ENCODE measurements at places on chromosomes 3 and 15.

DNA sequence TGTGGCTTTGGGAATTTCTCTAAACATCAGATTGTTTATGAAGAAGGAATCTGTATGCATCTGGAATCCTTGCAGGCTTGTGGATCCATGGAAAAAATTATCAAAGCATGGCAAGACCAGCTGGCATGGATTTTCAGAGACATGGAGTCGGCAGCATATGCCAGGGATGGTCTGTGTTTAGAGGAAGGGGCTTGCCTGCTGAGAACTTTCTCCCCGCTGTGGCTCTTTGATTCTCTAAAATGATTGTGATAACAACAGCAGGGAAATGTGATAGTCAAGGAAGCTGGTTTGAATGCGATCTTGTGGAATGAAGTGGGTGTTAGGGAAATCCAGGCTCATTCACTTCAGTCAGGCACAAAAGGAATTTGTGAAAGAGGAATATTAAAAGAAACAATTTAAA, 245.7 kb upstream of the THRB start:
- no peak for DNase-seq

DNA sequence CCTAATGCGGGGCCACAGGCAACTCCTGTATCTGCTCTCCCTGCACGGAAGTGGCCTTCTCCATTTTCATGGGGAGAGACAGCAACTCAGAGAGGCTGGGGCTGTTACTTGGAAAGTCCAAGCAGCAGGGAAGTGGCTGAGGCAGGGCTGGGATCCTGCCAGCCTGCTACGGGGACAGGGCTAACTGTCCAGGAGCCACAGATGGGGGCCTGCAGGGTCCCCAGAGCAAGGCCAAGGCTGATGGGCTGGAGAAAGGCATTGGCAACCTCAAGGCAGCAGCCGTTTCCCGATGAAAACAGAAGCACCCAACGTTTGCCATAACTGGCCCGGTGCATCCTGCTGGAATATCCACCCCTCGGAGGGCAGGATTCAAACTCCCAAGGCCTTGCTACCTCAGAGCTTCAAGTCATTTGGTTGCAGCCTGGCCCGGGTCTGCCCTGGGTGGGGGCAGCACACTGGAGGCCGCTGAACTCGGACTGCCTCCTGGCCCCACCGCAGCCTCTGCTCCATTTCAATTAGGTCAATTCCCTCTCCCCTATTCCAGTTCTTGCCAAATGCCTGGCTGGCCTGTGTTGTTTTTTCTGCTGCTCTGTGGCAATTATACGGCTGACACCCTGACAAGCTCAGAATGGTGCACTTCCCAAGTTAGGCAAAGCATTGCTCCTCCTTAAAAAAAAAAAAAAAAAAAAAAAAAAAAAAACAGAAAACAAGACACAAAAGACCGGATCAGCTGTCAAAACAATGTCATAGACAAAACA, 143.5 kb downstream of the NUP210 start:
- DNase-seq, result no peak

DNA sequence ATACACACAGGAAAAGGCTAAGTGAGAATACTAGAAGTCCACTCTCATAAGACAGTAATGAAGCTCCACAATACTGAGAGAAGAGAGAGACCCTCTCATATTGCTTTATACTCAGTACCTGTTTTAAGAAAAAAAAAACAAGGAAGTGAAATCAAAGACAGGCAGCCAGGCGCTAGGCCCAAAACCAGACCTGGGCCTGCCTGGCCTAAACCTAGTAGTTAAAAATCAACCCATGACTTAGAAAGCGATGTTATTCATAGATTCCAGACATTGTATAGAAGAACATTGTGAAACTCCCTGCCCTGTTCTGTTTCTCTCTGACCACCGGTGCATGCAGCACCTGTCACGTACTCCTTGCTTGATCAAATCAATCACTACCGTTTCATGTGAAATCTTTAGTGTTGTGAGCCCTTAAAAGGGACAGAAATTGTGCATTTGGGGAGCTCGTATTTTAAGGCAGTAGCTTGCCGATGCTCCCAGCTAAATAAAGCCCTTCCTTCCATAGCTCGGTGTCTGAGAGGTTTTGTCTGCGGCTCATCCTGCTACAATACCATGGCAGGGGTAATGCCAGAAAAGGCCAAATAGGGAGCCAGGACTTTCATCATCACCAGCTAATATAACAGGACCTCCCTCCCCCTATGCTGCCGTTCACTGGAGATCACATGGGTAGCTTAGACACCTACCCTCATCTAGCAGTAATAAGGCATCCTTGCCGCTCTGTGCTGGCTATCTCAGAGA, 1294.1 kb downstream of the NSUN3 start:
- DNase-seq, result no peak

DNA sequence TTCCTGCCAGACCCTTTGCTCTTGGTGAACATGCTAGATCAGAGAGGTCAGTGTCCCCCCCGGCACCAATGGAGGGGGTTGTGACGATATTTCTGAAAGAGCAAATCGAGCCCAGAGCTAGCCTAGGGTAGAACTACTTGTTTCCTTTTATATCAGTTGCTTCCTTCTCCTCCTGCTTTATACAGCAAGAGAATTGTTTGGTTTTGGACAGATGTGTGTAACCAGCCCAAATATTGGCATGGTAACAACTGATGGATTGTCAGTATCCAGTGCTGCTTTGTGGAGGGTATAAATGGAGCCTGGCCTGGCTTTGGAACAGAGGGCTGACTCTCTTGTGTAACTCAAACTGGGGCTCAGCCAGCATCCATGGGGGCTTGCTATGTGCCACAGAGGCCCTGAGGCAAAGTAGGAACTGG, 27.2 kb downstream of the SNX1 start:
- DNase-seq, result no peak

GRCh38 chr3:100972867-100973266, 20.4 kb downstream of the ABI3BP start:
- no peak for DNase-seq

- DNase-seq, result no peak
Observed at GRCh38 chr3:55205990-55206389, 278.1 kb upstream of the LRTM1 start.

- no peak for DNase-seq
Observed at GRCh38 chr15:50814634-50815033, 49.1 kb upstream of the SPPL2A start.

GRCh38 chr15:64324165-64324877, 31.7 kb downstream of the CSNK1G1 start:
- no peak for DNase-seq

GRCh38 chr3:102714567-102714966, 279.8 kb downstream of the ZPLD1 start:
- no peak for DNase-seq

DNA sequence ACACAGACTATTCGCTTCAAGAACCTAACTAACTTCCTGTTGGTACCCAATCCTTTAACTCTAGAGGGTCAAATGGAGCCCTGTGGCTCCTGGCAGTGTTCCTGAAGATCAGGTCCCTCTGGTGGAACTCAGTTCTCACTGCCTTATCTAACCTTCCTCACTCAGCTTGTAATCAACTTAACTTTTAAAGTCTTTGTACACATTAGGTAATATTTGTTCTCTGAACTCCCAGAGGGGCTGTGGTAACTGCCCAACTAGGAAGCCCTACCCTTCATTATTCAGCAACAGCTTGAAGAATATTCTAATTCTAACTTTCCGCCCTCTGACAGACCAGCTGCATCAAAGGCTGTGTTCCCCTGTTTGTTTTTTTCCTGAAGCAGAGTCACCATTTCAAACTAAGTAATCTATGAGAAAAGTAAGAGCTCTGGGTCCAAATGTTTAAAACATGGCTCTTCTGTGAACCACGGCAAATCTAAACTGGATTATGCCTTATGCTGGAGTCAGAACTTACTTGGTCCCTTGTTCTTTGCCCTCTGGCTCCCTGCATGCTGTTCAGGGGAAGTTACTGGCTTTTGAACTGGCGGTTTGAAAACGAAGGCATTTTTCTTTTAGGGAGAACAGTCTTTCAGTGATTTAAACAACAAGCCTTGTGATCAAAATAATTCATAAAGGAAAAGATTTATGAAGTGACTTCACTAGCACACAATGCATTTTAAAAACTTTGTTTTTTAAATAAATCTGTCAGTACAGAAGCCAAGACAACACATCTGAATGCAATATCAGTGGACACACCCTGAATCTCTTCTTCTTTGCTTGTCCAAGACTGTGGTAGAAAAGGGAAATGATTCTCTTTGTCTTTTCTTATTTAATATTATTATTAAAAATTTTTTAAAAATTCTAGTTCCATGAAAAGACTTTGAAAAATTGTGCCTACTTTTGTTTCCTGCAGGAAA, 365.6 kb downstream of the TIGIT start:
- no peak for DNase-seq

DNA sequence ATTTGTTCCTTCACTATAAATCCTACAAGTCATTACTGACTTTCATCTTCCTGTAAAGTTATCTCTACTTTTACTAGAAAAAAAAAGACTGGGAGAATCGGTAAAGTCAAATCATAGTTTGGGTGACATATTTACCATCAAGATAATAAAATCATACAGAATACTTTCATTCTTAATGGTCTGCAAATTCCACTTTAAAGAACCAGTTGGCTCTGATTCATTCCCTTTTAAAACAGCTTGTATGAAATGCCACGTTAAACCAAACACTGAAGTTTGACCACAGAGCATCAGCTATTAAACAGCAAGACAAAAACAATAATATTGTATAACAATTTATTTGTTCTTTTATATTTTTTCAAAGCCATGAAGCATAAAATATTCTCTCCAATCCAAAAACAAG, 100.7 kb downstream of the FBN1 start:
- DNase-seq, result no peak

- no peak for DNase-seq
Observed at GRCh38 chr3:2792432-2792831, 317.7 kb downstream of the IL5RA start.

DNA sequence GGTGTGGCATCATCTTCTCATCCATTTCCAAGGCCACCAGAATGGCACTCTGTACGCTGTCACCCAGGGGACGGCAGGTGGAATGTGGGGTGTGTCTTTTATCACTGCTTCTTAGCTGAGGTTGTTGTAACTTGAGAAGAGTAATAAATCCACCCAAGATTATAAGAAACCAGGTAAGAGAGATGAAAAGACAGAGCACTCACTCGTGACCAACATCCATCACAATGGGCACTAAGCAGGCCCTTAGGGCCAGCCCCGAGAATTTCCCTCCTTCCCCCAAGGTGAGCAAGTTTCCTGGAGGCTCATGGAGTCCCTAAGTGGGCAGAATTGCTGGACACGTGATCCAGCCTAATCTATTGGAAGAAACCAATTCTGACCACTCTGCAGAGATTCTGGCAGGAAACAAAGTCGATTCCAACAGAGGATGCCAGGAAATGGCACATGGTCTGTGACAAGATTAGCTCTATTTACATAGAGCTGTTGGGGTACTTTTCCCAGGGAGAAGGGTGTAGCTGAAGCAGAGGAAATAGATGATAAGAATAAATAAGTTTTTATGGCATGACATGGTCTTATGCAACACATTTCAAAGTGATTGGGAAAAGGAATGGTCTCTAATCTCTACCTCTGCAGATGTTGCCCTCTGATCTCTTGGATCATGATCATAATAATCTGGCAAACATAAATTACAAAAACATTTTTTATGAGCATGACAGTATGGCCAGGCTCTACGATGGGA, 22.5 kb downstream of the SLC6A20 start:
- no peak for DNase-seq

DNA sequence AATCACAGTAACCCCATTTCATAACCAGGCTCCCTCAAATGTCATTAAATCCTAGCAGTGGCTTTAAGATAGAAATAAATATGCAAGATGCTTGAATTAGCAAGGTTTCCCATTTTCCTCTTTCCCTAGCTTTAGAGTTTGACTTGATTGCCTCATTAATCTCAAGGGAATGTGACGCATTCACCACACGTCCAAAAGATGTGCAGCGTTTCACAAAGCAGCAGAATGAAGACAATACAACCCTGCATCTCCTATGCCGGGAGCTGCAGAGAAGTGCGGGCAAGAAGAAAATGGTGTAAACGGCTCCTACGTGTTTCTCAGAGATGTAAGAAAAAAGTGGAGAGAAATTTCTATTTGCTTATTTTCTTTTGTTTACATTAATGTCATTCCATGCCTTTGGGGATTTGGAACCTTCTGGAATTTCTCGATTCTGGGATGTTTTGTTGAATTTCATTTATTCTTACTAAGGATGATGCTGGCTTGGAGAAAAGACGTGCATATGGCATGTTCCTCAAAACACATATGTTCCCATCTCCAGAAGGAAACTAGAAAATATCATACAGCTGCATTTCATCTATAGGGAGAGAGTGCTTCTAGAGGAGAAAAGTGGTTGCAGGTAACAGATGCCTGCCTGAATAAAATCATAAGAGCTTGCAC, 27.8 kb upstream of the FRMD4B start:
- DNase-seq, result no peak

- no peak for DNase-seq
Observed at GRCh38 chr15:64351265-64351664, 4.7 kb downstream of the CSNK1G1 start.

DNA sequence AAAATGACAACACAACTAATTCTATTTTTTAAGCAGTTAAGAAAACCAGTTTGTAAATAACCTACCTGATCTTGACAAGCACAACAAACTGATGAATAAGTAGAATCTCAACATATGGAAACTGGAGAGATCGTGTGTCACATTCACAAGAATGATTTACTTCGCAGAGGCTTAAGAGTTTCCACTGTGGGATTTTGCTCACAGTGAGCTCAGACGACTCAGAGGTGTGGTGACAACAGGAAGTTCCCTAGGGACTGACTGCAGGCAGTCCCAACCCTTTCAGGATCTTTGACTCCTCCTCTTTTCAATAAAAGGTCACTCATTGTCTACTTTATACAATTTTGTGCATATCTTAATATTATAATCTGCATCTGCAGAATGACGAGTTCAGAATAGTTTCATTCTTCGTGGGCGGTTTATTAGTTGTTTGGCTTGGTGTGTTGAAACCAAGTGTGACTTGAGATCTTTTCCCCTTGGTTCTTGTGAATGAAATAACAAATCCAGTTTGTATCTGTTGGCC, at the start of gene LIPH:
LIPH (minus strand) TSS at position 231 of the 520 bp plus-strand sequence; CDS start at position 114, 117 bp downstream.
- peak; percentile 9 for DNase-seq

DNA sequence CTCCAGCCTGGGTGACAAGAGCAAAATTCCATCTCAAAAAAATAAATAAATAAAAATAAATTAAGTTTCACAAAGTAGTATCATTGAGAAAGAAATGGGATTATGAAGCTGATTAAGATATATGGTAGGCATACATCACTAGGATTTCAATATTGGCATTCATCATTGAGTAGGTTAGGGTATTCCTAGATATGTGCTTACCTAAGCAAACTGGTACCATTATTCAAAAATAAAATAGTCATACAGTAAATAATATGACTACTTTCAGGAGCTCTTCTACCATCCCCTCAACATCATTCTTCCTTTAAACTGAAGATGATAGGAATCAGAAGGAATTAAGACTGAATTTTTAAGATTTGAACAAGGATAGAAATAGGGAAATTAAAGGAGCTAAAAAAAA, 66.6 kb downstream of the FRMD5 start:
- DNase-seq, result no peak
